Stimulated activated effector memory CD8-positive, alpha-beta T cell treated with anti-CD3 and anti-CD28 coated beads, Interleukin-12 subunit alpha, Interleukin-12 subunit beta, amount 100 ng/mL, for 72 hours (primary cell): ENCODE measurements at places on chromosomes 1 and 21.

DNA sequence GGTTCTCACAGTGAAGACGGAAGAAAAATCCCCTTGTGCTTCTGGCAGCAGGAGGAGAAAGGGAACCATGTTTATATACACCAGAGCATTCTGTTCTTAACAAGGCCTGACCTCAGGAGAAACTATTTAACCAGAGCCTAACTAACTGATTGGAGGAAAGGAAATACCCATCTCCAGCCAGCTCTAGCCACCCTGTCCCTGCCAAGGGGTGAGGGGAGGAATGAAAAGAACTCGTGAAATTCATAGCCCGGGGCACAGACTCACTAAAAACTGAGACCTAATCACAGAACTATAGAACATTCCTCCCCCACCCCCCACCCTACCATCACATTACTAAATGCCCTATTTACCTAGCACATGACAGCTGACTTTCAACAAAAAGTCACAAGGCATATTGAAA, 65.0 kb downstream of the KCNH1 start:
- DNase-seq = no peak

- DNase-seq = no peak
Observed at GRCh38 chr1:3194760-3195479, 125.9 kb downstream of the PRDM16 start.

DNA sequence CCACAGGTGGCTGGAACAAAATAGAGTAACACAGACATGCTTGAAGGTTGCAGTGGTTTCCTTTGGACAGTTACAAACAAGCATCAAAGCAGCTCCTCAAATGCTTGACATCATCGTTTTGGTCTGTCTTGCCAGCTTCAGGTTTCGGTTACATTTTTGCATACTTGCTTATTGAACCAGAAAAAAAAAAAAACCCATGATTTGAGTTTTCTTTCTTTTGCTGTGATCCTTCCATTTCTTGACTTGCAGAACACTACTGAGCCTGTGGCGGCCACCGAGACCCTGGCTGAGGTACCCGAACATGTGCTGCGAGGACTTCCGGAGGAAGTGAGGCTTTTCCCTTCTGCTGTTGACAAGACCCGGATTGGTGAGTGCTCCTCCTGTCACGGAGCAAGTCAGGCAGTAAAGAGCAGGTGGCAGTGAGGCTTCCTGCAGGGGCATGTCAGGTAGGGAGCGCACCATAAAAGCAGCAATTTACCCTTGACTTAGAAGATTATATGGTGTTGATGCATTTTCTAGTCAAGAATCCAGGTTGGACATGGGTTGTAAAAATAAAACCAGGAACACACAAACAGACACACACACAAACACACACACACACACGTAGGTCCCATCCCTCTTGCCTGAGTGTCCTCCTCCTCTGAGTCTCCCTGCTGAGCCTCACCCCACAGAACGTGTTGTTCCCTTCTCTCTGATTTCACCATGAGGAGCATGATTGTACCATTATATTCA, 30.9 kb downstream of the PRDM2 start:
- peak; percentile 46 for DNase-seq

- DNase-seq = no peak
Observed at GRCh38 chr21:37153935-37154350, 80.9 kb downstream of the TTC3 start.
